ENCODE measurements at places on chromosomes 1 and 21.
A peak's percentile ranks its signal among the peaks of the same experiment; 100 is the strongest.

DNA sequence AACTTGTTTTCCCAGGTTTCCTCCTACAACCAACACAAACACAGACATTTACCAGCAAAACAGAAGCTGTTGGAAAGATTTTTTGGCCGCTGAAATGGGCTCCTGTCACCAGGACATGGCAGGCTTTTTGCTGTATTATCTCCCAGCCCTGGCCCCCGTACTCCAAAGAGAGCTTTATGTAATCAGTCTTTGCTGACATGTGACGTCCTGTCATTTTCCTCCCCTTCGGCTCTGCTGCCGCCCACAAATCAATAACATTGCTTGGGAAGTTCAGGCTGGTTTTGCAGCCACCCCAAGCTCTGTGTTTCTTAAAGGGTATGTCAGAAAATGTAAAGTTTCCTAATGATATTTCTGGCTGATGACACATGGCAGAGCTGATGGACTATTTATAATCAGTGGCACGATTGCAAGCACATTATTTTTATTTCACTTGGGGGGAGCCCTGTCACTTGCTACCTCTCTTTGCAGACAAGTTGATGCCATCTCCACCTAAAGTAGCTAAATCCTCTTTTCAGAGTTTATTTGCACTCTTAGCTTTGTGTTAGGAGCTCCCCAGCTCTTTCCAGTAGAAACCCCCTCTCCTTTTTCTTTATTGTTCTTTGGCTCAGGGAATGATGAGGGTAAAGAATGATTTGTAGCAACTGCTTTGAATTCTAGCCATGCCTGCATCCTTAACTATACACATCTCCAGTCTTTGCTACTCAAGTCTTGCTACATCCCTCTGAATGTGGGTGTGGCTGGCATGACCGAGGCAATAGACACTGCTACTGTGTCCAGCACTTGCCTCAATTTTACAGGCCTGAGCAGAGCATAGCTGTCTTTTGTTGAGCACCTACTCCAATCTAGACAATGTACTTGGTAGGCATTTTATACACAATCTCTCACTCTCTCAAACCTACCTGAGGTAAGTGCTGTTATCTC, 67.3 kb downstream of the ELAVL4 start:
- H3K36me3 ChIP-seq, result no peaks in the 10 kb centered on the region
- H3K27ac ChIP-seq, result no peak overlapping the region
- H3K4me1 ChIP-seq, result no peaks in the 10 kb centered on the region
- peak; percentile 58 for DNase-seq
- H3K4me3 ChIP-seq, result no peak overlapping the region

- no peak overlapping the region for H3K27ac ChIP-seq
- DNase-seq, result peak; percentile 62
- no peak overlapping the region for H3K4me3 ChIP-seq
- H3K4me1 ChIP-seq, result peaks cover 14% of the 10 kb centered on the region
- no peaks in the 10 kb centered on the region for H3K36me3 ChIP-seq
Observed at GRCh38 chr1:22228505-22228911, 85.6 kb upstream of the WNT4 start.

- no peak for DNase-seq
- peak overlapping the region; percentile 91 for H3K27ac ChIP-seq
- no peaks in the 10 kb centered on the region for H3K36me3 ChIP-seq
- no peak overlapping the region for H3K4me3 ChIP-seq
Observed at GRCh38 chr1:168467452-168467851, 76.3 kb downstream of the XCL2 start.

GRCh38 chr1:204456826-204457442, 37.7 kb downstream of the PIK3C2B start:
- H3K36me3 ChIP-seq, result peaks cover 23% of the 10 kb centered on the region
- H3K27me3 ChIP-seq, result no peaks in the 10 kb centered on the region
- H3K4me3 ChIP-seq, result no peak overlapping the region
- no peak for DNase-seq
- no peak overlapping the region for H3K27ac ChIP-seq
- peaks cover 3% of the 10 kb centered on the region for H3K4me1 ChIP-seq

DNA sequence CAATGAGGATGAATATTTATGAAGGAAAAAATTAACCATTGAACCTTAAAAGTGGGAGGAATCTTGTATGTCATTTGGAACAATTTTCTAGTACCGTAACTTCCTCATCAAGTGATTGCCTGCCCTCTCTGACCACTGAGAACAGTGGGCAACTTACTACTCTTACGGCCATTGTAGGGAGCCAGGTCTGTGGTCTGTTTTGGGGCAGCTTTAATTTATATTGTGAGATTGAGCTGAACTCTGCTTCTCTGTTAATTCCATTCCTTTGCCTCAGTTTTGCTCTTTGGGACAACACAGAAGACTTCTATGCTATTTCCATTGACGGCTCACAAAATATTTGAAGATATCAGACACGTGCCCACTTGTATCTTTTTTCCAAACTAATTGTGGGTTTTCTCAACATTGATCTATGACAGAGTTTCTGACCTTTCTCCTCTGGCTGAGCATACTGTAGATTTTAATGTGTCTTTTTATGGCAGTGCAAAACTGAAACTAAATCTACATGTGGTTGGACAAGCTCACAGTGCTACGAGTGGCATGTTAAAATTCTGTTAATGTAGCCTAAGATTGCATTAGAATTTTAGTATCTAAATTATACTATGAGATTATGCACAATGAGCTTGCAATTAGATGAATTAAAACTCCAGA, 27.8 kb upstream of the ZNF281 start:
- no peaks in the 10 kb centered on the region for H3K27me3 ChIP-seq
- H3K4me1 ChIP-seq, result no peaks in the 10 kb centered on the region
- no peak overlapping the region for H3K27ac ChIP-seq
- no peak overlapping the region for H3K4me3 ChIP-seq
- H3K36me3 ChIP-seq, result no peaks in the 10 kb centered on the region

GRCh38 chr1:53326598-53327181, 1.2 kb downstream of the LRP8 start:
- peak overlapping the region; percentile 67 for H3K4me3 ChIP-seq
- H3K27me3 ChIP-seq, result peaks cover 4% of the 10 kb centered on the region
- peak; percentile 39 for DNase-seq
- no peak overlapping the region for H3K27ac ChIP-seq
- H3K36me3 ChIP-seq, result no peaks in the 10 kb centered on the region

GRCh38 chr1:43620956-43621355, 29.0 kb upstream of the KDM4A start:
- H3K27me3 ChIP-seq, result no peaks in the 10 kb centered on the region
- no peak overlapping the region for H3K27ac ChIP-seq
- H3K4me3 ChIP-seq, result no peak overlapping the region
- H3K36me3 ChIP-seq, result peaks cover 96% of the 10 kb centered on the region

DNA sequence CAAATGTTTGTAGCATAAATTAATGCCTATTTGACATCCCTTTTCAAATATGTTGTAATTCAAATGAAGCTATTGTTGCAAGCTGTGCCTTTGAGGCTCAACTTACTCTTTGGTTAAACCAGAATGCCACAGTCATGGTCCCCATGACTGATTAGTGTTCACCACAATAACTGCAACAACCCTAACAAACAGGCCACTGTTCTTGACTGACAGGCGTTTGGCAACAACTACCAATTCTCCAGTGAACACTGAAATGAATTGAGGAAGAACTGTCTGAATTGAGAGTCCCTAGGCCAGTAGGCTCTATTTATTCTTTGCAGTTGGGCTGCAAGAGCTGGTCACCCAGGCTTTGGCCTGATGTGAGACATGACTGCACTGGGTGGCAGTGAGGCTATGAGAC, 6.6 kb upstream of the TMEM167B start:
- no peaks in the 10 kb centered on the region for H3K36me3 ChIP-seq
- H3K4me1 ChIP-seq, result peaks cover 5% of the 10 kb centered on the region
- no peak for DNase-seq
- H3K27me3 ChIP-seq, result no peaks in the 10 kb centered on the region

DNA sequence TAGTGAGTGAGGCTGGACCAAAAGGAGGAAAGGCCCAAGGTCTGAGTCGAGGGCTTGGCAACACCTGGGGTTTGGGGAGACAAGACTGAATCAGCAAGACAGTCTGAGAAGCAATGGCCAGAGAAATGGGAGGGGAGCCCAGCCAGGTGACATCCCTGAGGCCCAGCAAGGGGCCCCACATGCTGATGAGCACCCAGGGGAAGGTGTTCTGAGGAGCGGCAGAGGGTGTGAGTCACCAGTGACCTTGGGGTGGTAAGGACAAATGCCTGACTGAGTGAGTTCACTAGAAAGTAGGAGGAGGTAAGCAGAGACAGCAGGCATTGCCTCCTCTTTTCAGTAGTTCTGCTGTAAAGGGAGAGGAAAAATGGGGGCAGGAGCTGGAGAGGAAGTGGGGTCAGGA, 192.4 kb upstream of the GALNT2 start:
- H3K4me3 ChIP-seq, result no peak overlapping the region
- DNase-seq, result no peak
- H3K4me1 ChIP-seq, result no peaks in the 10 kb centered on the region
- no peak overlapping the region for H3K27ac ChIP-seq
- H3K36me3 ChIP-seq, result no peaks in the 10 kb centered on the region

- H3K27ac ChIP-seq, result no peak overlapping the region
- peaks cover 5% of the 10 kb centered on the region for H3K4me1 ChIP-seq
- no peaks in the 10 kb centered on the region for H3K27me3 ChIP-seq
- no peak overlapping the region for H3K4me3 ChIP-seq
- peaks cover 51% of the 10 kb centered on the region for H3K36me3 ChIP-seq
Observed at GRCh38 chr1:156552518-156552917, 19.8 kb downstream of the IQGAP3 start.

DNA sequence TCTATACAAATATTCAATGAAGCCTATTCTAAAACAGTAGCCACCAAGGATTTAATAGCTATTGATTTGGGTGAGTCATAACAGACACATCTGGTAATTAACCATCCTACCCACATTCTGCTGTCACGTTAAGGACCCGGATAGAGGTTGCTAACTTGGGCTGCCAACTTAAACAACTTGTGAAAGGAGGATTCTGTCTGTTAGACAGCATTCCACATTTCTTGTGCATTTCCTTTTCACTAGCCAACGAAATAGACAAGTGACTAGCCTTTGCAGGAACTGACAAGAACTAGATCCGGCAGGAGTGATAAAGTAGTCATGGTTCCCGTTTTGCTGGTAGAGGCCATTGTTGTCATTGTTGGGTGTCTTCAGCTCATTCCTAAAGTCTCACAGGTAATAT, 9.5 kb downstream of the DSCAM start:
- no peak overlapping the region for H3K27ac ChIP-seq
- peaks cover 5% of the 10 kb centered on the region for H3K4me1 ChIP-seq
- no peaks in the 10 kb centered on the region for H3K36me3 ChIP-seq

- H3K27me3 ChIP-seq, result no peaks in the 10 kb centered on the region
- H3K36me3 ChIP-seq, result peaks cover 11% of the 10 kb centered on the region
- DNase-seq, result peak; percentile 53
- peak overlapping the region; percentile 94 for H3K27ac ChIP-seq
- peaks cover 57% of the 10 kb centered on the region for H3K4me1 ChIP-seq
- H3K4me3 ChIP-seq, result no peak overlapping the region
Observed at GRCh38 chr1:21931171-21932093, 5.7 kb downstream of the HSPG2 start.

- no peaks in the 10 kb centered on the region for H3K36me3 ChIP-seq
- no peak overlapping the region for H3K27ac ChIP-seq
- H3K4me1 ChIP-seq, result no peaks in the 10 kb centered on the region
- no peak overlapping the region for H3K4me3 ChIP-seq
- H3K27me3 ChIP-seq, result no peaks in the 10 kb centered on the region
- DNase-seq, result no peak
Observed at GRCh38 chr1:45863218-45863617, 59.8 kb downstream of the MAST2 start.

- no peak for DNase-seq
- H3K4me1 ChIP-seq, result no peaks in the 10 kb centered on the region
- no peak overlapping the region for H3K27ac ChIP-seq
- no peaks in the 10 kb centered on the region for H3K27me3 ChIP-seq
Observed at GRCh38 chr1:7584643-7585042, 186.5 kb upstream of the VAMP3 start.

DNA sequence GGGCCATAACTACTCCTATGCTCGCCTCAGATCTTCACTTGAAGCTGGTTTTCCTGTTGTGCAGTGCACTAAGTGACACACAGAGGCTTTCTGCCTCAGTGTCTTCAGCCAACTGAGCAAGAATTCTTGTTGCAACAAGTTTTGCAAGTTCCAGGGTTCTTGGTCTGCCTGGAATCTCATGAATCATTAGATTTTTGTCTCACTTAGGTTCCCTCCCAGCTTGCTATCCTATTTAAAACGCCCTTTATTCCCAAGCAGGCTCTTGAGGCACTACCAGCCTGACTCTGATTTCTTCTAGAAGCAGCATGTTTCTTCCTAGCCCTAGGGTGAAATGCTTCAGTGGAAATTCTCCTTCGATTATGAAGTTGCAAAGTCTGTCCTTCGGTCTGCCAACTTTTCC, 158.8 kb downstream of the C1orf21 start:
- H3K27ac ChIP-seq, result peak overlapping the region; percentile 61
- peak; percentile 78 for DNase-seq

DNA sequence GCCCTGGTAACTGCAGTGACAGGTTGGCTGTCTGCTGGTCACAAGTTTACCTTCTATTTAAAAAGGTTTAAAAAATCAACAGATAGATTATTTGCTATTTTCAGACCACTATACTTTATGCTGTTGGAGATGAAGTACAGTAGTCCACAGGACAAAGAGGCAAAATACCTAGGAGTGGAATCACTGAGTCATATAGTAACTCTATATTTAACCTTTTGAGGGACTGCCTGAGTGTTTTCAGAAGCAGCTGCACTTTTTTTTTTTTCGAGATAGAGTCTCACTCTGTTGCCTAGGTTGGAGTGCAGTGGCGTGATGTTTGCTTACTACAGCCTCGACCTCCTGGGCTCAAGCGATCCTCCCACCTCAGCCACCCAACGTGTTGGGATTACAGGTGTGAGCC, 11.7 kb downstream of the CNIH4 start:
- H3K4me3 ChIP-seq, result no peak overlapping the region
- no peaks in the 10 kb centered on the region for H3K4me1 ChIP-seq
- H3K27ac ChIP-seq, result no peak overlapping the region
- peaks cover 37% of the 10 kb centered on the region for H3K36me3 ChIP-seq
- no peaks in the 10 kb centered on the region for H3K27me3 ChIP-seq
- no peak for DNase-seq

DNA sequence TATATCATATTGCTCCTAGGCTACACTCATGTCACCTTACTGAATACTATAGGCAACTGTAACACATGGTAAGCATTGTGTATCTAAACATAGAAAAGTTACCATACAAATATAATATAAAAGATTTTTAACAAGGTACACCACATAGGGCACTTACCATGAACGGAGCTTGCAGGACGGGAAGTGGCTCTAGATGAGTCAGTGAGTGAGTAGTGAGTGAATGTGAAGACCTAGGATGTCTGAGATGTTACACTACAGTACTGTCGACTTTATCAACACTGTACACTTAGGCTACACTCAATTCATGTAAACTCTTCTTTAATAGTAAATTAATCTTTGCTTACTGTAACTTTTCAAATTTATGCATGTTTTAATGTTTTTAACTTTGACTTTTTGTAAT, 81.0 kb upstream of the PLD5 start:
- no peaks in the 10 kb centered on the region for H3K27me3 ChIP-seq
- no peaks in the 10 kb centered on the region for H3K4me1 ChIP-seq
- H3K36me3 ChIP-seq, result no peaks in the 10 kb centered on the region
- H3K27ac ChIP-seq, result no peak overlapping the region

- no peak overlapping the region for H3K4me3 ChIP-seq
- H3K27ac ChIP-seq, result no peak overlapping the region
- no peaks in the 10 kb centered on the region for H3K27me3 ChIP-seq
- DNase-seq, result no peak
Observed at GRCh38 chr1:36023098-36023769, 60.7 kb upstream of the TEKT2 start.
